GF-D8 (cell line): ENCODE measurements at places on chromosomes 7 and 10.

DNA sequence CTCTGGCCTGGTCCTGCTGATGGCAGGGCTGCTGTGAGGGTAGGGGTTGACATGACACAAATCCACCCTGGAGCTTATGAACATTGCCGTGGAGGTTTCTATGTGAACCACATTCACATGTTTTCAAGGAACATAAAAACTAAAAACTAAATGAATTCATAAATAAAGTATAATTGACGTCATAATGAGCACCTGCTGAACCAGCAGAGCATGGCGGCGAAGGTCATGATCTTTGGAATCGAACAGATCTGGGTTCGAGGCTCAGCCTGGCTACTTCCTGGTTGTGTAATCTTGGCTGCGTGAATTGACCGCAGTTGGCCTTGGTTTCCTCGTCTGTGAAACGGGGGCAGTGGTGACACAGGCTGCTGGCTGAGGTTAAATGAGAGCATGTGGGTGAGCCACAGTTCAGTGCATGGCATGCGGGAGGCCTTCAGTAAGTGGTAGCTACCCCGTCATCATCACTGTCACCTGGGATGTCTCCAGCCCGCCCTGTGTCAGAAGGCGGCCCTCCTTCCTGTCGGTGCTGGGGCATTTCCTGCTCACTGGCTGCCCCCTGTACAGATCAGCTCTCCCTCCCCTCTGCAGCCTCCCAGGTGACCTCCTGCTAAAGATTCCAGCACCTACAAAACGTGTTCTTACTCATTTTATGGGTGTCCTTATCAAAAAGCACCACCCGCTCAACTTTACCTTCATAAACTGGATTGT lies 190.3 kb upstream of the SHH start:
- no peak for DNase-seq

DNA sequence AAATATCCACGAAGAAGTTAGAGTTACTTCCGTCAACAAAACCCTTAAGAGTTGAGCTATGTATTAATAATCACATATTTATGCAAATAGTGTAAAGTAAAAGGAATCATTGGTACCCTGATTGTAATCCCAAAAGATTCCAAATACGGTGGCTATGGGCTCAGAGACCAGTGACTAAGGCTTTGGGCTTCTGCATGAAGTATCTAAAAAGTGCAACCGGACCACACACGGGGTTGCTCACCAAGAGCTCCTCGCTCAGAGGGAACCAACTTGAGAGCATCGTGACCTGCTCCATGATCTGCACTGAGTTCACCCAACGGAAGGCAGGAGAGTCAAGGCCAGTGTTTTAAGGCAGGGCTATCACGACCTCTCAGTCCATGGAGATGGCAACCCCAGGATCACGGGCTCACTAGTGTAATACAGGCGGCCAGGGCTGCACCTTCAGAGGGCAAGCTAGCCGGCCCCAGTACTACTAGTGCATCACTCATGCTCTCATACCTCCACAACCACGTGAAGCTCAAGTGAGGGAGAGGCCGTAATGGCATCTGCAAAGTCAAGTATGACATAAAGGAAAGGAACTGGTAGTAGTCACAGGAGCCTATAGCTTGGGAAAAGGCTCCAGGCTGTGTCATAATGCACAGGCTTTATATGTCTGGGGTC lies 77.1 kb upstream of the CAMK2B start:
- no peak for DNase-seq

- DNase-seq: no peak
Measured at GRCh38 chr7:149809215-149809614, 29.0 kb upstream of the ZNF862 start.

GRCh38 chr10:18261768-18262231 lies 121.6 kb downstream of the CACNB2 start:
- no peak for DNase-seq

DNA sequence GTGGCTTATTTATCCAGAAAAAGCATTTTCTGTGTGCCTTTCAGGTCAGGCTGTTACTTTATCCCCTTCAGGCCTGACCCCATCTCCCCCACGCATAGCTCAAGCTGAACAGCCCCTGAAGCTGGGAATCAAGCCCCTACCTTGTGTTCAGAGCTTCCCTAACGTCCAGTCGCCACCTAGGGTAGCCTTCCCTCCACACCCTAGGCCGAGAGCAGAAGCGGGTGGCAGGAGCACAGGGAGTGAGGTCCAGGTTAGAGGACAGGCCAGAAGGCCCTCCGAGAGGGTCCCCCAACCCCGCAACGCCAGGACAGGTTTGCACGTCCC lies 479 bp upstream of the SEMA4G start:
- no peak for DNase-seq

- no peak for DNase-seq
Measured at GRCh38 chr10:3484306-3485056, 300.5 kb downstream of the KLF6 start.

DNA sequence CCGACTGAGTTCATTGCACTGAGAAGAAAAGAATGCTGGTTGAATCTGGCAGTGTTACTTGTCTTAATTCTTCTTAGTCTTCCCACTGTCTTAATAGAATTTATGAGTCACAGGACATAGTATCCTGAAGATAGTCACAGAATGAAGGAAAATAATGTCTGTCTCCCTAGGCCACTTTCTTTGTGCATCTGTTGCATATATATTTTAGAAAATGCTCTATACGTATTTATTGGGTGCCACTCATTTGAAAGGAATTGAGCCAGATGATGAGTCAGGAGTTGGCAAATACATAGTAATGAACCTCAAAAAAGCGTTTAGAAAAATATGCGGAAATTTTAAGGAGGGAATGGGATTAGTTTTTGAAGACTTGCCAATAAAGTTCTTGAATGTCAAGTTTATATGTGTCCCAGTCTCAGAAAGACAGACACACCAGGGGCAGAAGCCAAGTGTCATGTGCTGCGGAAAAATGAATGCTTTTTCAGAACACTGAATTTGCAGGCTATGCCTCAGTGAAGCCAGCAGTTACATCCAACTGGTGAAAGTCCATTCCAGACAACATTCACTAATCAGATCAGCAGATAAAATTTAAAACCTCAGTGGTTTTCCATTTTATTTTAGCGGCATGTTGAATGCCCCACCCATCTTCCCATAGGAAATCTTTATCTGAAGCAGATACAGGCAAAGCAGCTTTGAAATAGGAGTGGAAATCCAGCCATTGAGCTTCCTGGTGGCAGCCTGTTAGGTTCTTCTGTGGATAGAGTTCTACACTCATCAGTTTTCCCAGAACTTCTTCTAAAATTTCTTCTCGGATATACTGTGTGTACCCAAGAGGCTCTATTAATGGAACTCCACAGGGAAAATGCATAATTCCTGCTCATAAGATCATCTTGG lies 308.4 kb downstream of the BICC1 start:
- DNase-seq: no peak

DNA sequence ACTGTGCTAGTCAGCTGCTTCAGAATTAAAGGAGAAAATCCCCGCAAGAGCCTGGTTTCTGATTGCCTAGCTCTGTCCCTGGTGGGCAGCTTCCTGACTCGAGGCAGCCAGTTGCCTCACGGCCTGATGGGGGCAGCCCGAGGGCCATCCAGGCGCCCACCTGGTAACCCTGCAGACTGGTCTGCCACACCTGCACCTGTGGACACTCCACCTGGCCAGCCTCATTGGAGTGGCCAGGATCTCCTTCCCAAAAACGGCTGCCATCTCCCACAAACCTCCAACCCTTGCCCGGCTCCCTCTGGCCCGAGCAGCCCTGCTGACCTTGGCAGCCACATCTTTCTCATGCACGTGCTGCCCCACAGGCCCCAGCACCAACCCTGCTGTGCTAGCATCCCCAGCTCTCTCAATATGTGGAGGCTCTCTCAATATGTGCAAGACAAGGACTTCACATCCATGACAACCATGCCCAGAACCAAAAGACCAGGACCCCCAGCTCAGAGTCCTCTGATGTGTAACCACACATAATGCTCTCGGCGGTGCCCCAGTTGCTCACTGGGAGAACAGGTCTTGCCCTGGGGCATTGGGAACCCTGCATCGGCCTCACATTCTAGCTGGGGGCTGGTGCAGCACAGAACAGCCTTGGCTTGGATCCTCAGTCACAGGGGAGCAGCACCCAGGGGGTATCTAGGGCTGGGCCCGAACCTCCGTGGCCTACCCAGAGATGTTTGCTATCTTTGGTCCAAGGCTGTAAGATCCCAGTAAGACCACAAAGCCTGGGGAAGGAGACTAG lies 14.6 kb downstream of the DRGX start:
- no peak for DNase-seq

- DNase-seq: no peak
Measured at GRCh38 chr7:54944179-54944578, 74.6 kb upstream of the EGFR start.

GRCh38 chr10:57769298-57769697 lies 498.4 kb downstream of the IPMK start:
- DNase-seq: no peak

GRCh38 chr10:121281576-121281975 lies 316.7 kb downstream of the FGFR2 start:
- no peak for DNase-seq

- DNase-seq: no peak
Measured at GRCh38 chr7:108145401-108145800, 15.2 kb upstream of the LAMB4 start.

DNA sequence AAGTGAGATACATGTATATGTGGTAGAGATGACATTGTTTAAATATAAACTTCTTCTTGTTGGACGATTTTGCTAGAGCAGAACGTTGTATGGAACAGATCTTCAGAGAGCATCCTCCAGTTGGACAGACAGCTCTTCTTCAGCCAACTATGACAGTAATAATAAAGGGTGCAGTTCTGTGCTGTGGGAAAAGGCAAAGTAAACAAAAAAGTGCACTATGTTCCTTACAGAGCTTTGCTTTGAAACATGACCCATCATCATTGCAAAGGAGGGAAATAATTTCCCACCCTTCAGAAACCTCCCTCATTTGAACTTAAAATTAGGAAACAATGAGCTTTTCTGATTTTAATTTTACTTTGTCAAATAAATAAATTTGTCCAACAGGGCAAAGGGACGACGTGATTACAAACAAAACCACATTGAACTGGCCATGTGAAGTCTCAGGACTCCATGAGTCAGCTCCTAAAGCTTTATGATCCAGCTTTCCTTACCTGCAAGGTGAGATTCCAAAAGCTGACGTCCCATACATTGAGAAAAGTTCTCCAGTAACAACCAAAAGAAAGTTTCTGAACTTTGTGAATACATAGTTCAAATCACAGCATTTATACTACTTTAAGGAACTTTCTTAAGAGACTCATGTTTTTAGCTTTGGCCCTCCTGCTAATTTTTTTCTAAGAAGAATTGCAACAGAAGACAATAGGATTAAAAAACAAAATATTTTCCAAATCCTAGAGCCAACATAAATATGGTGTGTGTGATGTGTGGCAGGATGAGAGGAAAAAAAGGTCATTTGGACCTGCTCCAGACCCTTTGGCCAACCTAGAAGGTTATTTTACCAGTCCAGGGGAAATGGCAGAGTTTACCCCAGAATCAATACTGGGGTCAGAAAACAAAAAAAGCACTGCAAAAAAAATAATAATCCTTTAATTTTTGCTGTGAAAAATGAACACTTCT lies 565.4 kb upstream of the NRP1 start:
- DNase-seq: no peak

DNA sequence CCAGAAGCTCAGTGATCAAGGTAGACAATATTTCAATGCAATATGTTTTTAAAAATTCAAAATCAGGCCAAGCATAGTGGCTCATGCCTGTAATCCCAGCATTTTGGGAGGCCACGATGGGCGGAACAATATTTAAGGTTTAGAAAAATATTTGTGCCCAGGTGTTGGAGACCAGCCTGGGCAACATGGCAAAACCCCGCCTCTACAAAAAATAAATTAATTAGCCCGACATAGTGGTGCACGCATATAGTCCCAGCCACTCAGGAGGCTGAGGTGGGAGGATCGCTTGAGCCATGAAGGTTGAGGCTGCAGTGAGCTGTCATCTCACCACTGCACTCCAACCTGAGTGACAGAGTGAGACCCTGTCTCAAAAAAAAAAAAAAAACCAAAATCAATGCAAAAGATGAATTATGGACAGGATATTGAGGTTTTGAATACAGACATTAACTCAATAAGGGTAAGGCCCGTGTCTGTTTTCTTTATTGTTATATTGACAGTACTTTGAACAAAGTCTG lies 913 bp upstream of the IFIT5 start:
- DNase-seq: no peak

- DNase-seq: no peak
Measured at GRCh38 chr10:86188796-86189558, 177.6 kb downstream of the GRID1 start.

DNA sequence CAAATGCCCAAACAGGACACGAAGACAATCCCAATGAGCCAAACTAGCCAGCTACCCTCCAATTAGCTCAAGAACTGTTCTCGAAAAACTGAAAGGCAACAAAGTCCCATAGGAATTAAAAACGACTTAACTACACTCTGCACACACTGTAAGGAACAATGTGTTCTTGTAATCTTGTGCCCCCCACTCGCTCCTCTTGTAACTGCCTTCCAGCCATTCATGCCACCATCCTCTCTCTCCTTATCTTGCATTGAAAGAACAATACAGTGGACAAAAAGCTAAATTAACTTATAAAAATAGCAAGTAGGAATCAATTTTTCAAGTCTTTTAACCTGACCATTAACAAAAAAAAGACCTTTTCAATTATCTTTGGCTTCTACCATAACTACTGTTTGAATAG lies 2.9 kb downstream of the CYTH3 start:
- DNase-seq: no peak

DNA sequence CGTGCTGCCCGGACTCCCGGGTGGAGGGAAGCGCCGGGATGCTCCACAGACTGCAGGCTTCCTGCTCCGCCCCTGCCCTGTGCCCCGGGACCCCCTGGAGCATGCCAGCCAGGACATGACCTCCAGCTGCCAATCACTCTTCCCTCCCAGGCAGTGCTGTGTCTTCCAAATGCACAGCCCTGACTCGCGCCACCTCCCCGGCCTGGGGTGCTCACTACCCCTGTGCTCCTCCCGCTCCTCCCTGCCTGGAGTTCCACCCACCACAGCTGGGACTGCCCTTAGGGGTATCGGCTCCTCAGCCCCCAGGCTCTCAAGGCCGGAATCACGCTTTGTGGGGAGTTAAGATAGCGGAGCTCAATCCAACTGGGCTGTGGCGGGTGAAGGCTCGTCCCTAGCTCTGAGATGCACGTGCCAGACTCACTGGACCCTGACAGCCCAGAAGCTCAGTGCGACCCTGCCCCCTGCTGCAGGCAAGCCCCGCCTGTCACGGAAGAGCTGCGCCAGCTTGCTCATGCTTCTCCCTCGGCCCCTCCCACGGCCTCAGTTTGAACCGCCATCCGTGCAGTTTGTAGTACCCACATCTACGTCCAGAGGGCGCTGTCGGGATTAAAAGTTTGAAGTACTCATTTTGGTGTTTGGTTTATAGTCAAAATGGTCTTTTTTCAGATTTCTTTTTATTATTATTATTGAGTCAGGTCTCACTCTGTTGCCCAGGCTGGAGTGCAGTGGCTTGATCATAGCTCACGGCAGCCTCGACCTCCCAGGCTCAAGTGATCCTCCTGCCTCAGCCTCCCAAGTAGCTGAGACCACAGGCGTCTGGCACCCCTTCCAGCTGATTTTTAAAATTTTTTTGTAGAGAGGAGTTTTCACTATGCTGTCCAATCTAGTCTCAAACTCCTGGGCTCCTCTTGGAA lies 142.5 kb upstream of the TCERG1L start:
- DNase-seq: no peak

- DNase-seq: no peak
Measured at GRCh38 chr10:14196113-14196512, 134.6 kb downstream of the FRMD4A start.
